ENCODE measurements at places on chromosomes 7 and 10.

- DNase-seq = peak; percentile 17
Measured at GRCh38 chr10:3398825-3399646, 226.5 kb upstream of the PITRM1 start.

DNA sequence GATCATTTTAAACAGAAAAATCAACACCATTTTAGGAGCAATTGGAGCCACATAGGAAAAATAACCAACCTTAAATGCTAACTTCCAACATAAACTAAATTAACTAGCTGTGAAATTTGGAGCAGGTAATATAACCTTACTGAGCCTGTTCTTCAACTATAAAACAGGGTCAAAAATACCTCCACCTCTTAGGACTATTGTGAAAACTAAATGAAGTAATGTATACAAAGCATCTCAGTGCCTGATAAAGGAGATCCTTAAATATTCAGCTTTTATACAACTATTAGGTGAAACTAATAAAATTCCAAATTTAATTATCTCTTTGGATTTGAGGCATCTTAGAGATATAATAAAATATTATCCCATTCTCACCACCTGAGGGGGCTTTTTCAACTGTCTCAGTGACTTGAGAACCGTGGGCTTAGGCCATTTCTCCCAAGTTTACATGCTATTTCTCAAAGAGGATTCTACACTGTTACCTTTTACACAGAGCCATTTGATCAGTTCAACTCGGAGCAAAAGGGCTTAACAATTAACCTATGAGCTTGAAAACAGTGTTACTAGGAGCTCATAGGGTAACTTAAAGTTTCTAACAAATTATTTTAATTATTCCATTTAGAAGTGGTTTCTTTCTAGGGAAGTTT, 165.0 kb upstream of the ASAH2 start:
- peak; percentile 38 for DNase-seq

DNA sequence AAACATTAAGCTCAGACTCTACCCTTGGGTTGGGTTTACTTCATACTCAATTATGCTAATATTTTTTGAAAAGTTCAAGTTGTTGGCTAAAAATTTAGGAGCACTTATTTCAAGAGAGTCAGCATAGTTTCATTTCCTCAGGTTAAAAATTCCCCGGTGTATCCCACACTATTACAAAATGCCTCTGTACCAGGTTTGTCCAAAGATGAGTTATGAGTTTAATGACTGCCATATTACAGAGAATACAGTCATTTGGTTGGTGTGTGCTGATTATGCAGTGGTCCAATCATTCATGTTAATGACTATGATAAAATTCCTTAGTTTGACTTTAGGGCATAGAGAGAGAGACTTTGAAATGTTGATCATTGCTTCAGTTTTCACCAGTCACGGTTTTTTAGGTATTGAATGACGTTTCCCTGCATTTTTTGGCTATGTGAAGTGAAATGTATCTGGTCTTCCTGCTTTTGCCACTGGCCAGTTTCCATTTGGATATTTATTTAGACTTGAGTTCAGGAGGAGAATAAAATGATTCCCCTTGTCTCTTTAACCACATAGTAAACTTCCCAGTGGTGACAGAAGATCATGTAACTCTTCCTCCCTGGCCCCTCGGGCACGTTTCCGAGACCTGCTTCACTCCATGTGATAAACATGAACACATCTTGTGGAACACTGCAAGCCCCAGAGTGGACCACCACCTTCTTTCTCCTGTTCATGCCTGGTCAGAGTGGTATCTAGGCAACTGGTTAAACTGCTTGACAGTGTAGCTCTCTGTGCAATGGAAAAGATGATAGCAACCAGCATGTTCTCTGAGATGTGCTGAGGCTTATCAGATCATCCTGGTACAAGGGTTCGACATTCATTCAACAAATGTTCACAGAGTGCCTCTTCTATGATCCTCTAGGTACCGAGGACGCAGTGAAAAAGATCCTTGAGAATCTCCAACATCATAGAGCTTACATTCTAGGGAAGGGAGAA, 153.6 kb downstream of the CACNB2 start:
- DNase-seq = no peak

GRCh38 chr7:80047032-80047431, 87.6 kb upstream of the GNAI1 start:
- no peak for DNase-seq

DNA sequence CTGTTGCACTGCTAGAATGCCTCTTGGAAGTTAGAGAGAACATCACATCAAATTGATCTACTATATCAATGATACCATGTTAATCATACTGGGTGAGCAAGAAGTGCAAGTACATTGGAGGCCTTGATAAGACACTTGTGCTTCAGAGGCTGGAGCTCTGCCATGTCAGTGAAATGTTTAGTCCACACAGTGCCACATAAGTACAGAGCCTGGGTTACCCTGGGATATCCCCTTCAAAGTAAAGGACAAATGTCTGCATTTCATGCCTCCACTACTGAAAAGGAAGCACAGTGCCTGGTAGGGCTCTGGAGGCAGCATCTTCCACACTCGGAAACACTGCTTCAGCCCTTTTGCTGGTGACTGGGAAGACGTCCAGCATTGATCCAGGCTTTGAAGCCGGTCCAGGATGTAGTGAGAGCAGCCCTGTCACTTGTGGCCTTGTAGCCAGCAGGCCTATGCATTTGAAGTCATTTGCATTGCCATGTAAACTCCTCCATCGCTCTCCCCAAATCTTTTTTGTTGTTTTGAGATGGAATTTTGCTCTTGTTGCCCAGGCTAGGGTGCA, 15.7 kb upstream of the STN1 start:
- no peak for DNase-seq
